ENCODE measurements at places on chromosomes 5 and 9. TPM values are rescaled to one million over a fixed set of nuclear protein-coding genes. Genes with fewer than 3 reads are reported as not detected.

PCDHB6 gene
- 0.88 TPM for total RNA-seq

TUSC1 gene
- 6.7 TPM for total RNA-seq

SRA1 gene
- total RNA-seq, result 38.5 TPM

AHRR gene
- total RNA-seq, result 5.4 TPM

WDR31 gene
- 1.6 TPM for total RNA-seq

EDIL3 gene
- total RNA-seq, result 0.14 TPM

PAX5 gene
- total RNA-seq, result 0.05 TPM

CCL27 gene
- not detected for total RNA-seq

Data from A549 treated with dexamethasone at 1 μM for 4 hours (cell line).